ENCODE measurements at places on chromosomes 7 and 10. TPM values are rescaled to one million over a fixed set of nuclear protein-coding genes. Genes with fewer than 3 reads are reported as not detected.
A peak's percentile ranks its signal among the peaks of the same experiment; 100 is the strongest.

- H3K27me3 ChIP-seq: no peaks in the 10 kb centered on the region
- no peak overlapping the region for H3K4me3 ChIP-seq
- H3K36me3 ChIP-seq: no peaks in the 10 kb centered on the region
- no peak overlapping the region for H3K27ac ChIP-seq
Observed at GRCh38 chr7:122790591-122790990, 87.9 kb upstream of the RNF148 start.

DNA sequence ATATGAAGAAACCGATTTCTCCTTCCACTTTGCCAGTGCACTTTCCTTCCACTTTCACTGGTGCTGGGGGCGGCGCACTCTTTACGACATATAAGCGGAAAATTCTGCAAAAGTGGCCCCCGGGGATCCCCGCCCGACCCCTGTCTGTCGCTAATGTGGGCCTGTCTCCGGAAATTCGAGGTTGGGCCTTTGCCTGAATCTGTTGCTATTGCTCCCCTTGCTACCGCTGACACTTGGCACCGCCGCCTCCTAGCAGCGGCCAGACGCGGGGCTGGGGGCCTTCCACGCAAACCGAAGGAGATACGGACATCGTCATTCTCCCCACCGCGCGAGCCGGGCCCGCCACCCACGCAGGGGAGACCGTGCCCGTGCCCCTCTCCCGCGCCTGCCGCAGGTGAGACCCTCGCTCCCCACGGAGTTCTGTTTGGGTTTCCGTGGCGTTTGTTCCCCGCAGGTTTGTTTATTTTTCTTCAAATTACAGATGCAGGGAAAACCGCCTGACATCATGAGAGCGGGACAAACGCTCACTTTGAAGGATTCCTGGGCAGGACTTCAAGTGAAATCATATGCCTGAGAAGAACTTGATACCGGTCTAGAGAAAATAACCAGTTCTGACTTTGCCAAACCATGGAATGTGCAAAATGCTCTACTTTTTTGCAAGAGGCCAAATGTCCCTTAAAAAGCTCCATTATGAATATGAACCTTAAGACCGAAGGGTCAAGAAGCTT, 5.0 kb downstream of the TWIST1 start:
- H3K27ac ChIP-seq: peak overlapping the region; percentile 84
- no peaks in the 10 kb centered on the region for H3K27me3 ChIP-seq
- H3K36me3 ChIP-seq: no peaks in the 10 kb centered on the region
- no peak for DNase-seq
- H3K4me1 ChIP-seq: peaks cover 46% of the 10 kb centered on the region

- no peak overlapping the region for H3K27ac ChIP-seq
- H3K4me3 ChIP-seq: no peak overlapping the region
- no peaks in the 10 kb centered on the region for H3K27me3 ChIP-seq
- H3K36me3 ChIP-seq: no peaks in the 10 kb centered on the region
- no peaks in the 10 kb centered on the region for H3K4me1 ChIP-seq
Observed at GRCh38 chr7:156309016-156309620, 331.5 kb upstream of the RNF32 start.

GRCh38 chr10:14468726-14469125, 138.0 kb upstream of the FRMD4A start:
- H3K36me3 ChIP-seq: no peaks in the 10 kb centered on the region
- peaks cover 33% of the 10 kb centered on the region for H3K4me1 ChIP-seq
- H3K4me3 ChIP-seq: no peak overlapping the region
- H3K27me3 ChIP-seq: no peaks in the 10 kb centered on the region

DNA sequence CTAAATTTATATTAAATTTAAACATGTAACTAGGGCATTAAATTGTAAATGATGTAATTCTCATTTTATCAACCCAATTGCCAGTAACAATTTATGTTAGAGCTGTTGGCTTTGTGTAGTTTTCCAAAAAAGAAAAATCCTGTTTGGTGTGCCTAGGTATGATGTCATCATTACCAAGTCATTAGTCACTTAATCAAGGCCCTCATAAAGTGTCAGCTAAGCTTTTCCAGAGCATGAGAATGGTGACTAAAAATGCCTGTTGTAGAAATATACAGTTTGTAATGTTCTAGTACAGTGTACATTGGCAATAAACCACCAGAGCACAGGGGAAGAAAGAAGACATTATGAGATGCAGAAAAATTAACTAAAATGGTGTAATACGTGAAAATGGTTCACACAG, 593.8 kb upstream of the ANKRD30A start:
- no peak overlapping the region for H3K27ac ChIP-seq
- no peaks in the 10 kb centered on the region for H3K4me1 ChIP-seq
- no peaks in the 10 kb centered on the region for H3K27me3 ChIP-seq

SPDYE2B gene
- not detected for total RNA-seq

DNA sequence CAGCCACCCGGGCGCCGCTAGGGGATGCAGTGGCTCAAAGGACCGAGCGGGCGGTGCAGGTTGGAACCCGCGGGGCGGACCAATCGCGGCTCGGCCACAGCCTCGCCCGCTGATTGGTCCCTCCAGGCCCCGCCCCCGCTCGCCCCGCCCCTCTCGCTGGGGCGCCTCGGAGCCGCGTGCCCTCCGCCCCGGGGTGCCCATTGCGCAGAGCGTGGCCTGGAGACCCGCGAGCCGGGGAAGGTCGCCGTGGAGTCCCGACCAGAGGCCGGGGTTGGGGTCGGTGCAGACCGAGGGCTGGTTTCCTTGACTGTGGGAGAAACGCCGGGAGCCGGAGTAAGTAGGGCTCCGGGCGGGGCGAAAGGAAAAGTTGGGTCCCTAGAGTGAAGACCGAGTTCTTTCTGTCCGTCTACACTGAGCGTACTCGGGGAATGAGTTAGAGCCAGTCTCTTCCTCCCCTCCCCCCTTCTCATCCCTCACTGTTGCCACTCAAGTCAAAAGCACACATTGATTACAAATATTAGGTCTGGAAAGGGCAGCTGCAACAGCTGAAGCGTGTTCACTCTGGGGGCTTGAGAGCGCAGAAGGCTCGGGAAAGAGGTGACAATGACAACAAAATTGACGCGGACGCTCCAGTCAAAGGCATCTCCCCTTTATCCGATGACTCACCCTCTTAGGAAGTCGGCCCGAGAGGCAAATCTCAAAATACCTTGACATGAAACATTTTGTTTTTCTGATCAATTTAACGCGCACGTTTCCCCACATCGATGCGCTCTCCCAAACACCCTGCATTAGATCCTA, 843 bp upstream of the GATA3 start:
- peaks cover 74% of the 10 kb centered on the region for H3K4me1 ChIP-seq
- peak overlapping the region; percentile 57 for H3K4me3 ChIP-seq
- no peak for DNase-seq
- H3K36me3 ChIP-seq: no peaks in the 10 kb centered on the region
- peaks cover 85% of the 10 kb centered on the region for H3K27me3 ChIP-seq
- H3K27ac ChIP-seq: no peak overlapping the region

GRCh38 chr10:71719042-71719441, 536 bp downstream of the C10orf105 start:
- peak overlapping the region; percentile 35 for H3K27ac ChIP-seq
- no peaks in the 10 kb centered on the region for H3K27me3 ChIP-seq
- no peaks in the 10 kb centered on the region for H3K36me3 ChIP-seq
- H3K4me3 ChIP-seq: no peak overlapping the region
- no peak for DNase-seq
- peaks cover 55% of the 10 kb centered on the region for H3K4me1 ChIP-seq

- no peak for DNase-seq
- no peak overlapping the region for H3K4me3 ChIP-seq
- H3K27me3 ChIP-seq: no peaks in the 10 kb centered on the region
- H3K4me1 ChIP-seq: peaks cover 84% of the 10 kb centered on the region
- no peaks in the 10 kb centered on the region for H3K36me3 ChIP-seq
- H3K27ac ChIP-seq: no peak overlapping the region
Observed at GRCh38 chr10:124053971-124054370, 39.4 kb downstream of the CHST15 start.

GRCh38 chr7:54783952-54784351, 24.9 kb upstream of the SEC61G start:
- no peaks in the 10 kb centered on the region for H3K36me3 ChIP-seq
- H3K4me3 ChIP-seq: no peak overlapping the region
- H3K27me3 ChIP-seq: no peaks in the 10 kb centered on the region
- H3K27ac ChIP-seq: no peak overlapping the region

GRCh38 chr7:17934094-17934493, 6.2 kb downstream of the SNX13 start:
- H3K4me1 ChIP-seq: peaks cover 62% of the 10 kb centered on the region
- DNase-seq: no peak
- H3K36me3 ChIP-seq: no peaks in the 10 kb centered on the region
- no peak overlapping the region for H3K4me3 ChIP-seq
- no peaks in the 10 kb centered on the region for H3K27me3 ChIP-seq

MACC1 gene
- 0.17 TPM for total RNA-seq

C10orf105 gene
- 0.11 TPM for total RNA-seq

TMEM273 gene
- 11.6 TPM for total RNA-seq

H2BK1 gene
- not detected for total RNA-seq

ZNF485 gene
- total RNA-seq: 2.1 TPM

- no peak overlapping the region for H3K27ac ChIP-seq
- no peaks in the 10 kb centered on the region for H3K27me3 ChIP-seq
- no peaks in the 10 kb centered on the region for H3K36me3 ChIP-seq
Observed at GRCh38 chr10:72283131-72283530, 9.4 kb downstream of the DDIT4 start.

GRCh38 chr10:26057466-26057865, 123.4 kb downstream of the MYO3A start:
- no peak overlapping the region for H3K27ac ChIP-seq
- no peaks in the 10 kb centered on the region for H3K27me3 ChIP-seq
- no peak for DNase-seq

COL28A1 gene
- 15.1 TPM for total RNA-seq

DNA sequence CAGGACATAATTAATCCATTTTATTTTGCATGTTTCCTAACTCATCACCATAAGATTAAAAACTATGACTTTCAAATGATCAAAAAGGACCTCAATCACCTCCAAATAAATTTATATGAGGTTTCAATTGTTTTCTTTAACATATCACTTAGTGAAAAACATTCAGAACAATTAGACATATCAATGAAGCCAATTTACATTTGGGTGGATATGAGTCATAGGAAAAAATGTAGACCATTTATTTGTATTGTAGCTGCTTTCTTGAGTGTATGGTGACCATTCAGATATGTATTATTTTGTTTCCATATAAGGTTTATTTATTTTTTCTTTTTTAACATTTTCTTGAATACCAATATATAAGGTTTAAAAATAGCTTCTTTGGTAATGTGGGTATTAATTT, 13.3 kb upstream of the EXOC6 start:
- H3K4me3 ChIP-seq: no peak overlapping the region
- H3K27me3 ChIP-seq: no peaks in the 10 kb centered on the region
- no peak overlapping the region for H3K27ac ChIP-seq
- no peaks in the 10 kb centered on the region for H3K36me3 ChIP-seq
- no peak for DNase-seq

GRCh38 chr10:24589265-24589664, 134.4 kb downstream of the ARHGAP21 start:
- no peaks in the 10 kb centered on the region for H3K27me3 ChIP-seq
- peaks cover 96% of the 10 kb centered on the region for H3K36me3 ChIP-seq
- no peak overlapping the region for H3K27ac ChIP-seq
- DNase-seq: no peak
- no peaks in the 10 kb centered on the region for H3K4me1 ChIP-seq
